CD4-positive, alpha-beta T cell treated with Interleukin-17A for 1 hour (primary cell): ENCODE measurements at places on chromosomes 7 and 10.

DNA sequence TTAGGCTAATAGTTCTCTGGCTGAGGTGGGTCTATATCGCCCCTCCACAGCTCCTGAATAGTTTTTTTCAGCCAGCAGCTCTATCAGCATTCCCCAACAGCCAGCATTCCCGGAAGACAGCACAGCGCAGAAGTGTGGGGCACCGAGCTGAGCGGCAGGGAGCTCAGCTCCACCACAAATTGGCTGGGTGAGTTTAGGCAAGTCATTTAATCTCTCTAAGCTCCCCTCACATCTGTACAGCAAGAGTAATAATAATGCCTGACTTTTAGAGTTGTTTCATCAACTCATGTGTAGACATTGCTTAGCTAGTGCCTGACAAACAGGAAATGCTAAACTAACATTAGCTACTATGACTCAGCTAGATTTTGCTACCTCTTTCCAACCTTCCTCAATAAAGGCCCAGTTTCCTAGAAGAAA, 247.9 kb upstream of the PTN start:
- DNase-seq, result no peak

GRCh38 chr10:3776796-3777571, 8.0 kb downstream of the KLF6 start:
- peak; percentile 84 for DNase-seq

GRCh38 chr7:171912-172515, 20.4 kb upstream of the FAM20C start:
- DNase-seq, result no peak

GRCh38 chr7:47485640-47486435, 96.1 kb downstream of the TNS3 start:
- DNase-seq, result no peak

DNA sequence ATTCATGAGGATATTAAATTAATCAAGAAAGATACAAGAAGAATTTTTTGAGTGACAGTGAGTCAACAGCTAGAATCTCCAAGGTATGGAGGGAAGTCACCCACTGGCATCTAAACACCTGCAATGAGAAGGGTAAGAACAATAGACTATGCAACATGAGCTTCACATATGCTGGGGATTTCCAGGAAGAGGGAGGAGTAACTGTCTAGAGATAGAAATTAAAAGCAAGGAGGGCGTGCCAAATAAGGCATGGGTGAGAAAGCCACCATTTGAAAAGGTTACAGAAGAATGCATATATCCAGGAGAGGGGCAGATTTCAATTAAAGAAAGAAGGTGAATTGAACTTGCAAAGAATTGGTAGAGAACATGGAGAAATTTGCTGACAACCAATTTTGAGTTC, 365.7 kb downstream of the GPR37 start:
- DNase-seq, result no peak

DNA sequence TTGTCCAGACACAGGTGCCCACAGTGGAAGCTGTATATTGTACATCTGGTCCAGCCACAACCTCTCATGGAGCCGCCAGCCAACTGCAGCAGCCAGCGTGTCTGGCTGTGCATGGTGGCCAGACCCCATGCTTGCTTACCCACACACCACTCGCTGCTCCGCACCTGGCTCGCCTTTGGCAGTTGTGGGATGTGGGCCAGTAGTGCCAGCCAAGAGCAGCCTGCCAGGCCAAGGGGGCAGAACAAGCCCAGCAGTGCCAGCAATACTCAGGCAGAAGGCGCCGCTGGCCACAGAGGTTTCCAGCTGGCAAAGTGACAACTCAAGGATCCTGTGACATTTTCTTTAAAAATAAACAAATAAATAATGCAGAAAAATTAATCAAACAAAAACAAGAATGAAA, 11.7 kb upstream of the TMEM243 start:
- DNase-seq, result no peak

DNA sequence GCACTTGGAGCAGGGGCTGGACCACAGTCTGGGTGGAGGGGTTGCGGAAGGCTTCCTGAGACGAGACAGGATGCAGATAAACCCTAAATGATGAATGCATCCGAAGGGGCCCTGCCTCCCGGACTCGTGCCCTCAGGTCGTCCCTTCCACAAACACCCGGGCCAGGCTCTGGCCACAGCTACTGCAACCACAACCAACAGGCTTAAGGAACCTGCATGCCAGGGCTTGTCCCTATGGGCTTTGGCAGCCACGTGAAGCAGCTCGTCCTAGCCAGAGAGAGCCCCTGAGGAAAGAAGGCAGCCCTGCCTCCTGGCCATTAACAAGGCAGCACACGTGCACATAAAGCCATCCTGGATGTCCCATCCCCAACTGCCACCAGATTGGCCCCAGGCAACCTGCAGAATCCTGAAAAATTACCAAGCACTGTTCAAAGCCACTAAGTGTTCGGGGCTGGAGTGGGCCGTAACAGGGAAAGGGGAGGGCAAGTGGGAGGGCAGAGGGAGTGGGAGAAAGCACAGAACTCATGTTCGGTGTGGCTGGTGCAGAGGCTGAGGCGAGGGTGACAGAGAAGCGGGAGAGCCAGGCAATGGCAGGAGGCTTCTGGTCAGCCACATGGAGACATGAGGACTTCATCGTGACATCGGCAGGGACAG, 62.7 kb downstream of the MAD1L1 start:
- no peak for DNase-seq

DNA sequence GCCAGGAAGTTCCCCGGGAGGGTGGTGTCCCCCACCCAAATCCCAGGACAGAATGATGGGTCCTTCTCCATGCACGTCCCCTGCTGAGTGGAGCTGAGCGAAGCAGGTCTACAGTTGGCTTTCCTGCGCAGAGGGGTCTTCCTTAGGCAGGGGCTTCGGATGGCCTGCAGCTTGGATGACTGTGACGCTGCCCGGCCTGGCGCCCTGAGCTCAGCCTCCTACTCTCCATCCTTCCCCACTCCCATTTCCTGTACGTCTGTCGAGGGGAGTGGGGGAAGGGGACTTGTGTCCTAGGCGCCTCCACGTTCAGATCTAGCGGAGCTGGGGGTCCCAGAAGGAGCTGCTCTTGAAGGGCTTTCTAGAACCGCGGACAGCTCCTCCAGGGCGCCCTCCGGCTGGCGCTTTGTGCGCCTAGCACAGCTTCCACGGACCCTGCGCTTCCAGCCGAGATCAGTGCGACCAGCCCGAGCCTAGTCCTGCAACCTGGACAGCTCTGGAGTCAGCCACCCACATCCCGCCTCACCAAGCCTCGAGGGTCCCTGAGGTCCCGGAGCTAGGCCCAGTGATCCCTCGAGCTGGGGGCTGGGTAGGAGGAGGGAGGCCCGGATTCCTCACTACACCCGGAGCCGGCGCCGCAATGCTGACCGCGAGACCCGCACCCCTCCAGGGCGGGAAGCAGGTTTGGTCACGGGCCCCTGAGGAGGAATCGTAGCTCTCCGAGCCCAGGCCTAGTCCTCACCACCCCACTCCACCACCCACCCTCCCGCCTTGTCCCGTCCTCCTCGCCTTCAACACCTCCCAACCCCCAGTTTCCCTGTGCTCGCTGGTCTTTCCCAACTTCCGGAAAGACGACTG, 1.9 kb downstream of the GRID1 start:
- DNase-seq, result no peak

- no peak for DNase-seq
Observed at GRCh38 chr10:70655316-70655715, 17.0 kb upstream of the ADAMTS14 start.

DNA sequence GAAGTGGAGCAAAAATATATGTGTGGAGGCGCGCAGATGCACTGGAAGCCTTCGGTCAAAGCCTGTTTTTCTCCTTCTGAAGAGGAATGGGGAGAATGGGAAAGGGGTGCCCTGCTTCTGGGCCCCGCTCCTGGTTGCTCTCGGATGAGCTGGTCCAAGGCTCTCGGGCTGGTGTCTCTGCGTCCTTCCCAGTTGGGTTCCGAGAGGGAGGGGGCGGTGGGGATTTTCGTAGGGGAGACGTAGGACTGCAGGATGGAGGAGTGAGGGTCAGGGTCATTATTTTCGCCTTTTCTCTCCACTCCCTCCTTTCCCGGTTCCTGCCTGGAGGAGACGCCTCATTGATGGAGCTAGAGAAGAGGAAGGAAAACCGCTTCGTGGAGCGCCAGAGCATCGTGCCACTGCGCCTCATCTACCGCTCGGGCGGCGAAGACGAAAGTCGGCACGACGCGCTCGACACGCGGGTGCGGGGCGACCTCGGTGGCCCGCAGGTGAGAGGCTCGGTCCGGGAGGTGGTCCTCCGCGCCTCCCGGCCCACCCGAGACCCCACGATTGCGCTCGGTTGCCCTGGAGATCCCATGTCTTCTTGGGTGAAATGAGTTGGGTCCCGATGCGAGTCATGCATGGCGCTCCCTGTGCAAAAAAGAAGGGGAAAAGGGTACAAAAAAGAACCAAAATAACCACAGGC, 790 bp downstream of the ADAM22 start:
- peak; percentile 16 for DNase-seq

DNA sequence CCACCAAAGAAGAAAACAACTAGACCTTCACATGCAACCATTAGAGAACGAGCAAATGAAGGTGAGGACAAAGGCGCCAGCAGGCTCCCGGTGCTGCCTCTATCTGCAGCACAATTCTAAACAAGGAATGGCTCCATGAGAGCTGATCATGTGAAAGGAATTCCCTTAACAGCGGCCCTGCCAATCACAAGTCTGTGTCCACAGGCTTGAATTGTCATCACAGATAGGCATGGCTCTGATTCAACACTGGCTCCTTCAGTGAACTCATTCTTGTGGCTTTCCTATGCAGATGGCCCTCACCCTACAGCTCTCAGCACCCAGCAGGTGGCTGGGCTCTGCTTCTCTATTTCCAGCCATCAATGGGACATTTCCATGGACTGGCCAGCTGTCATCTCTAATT, 36.2 kb downstream of the LAMB1 start:
- DNase-seq, result no peak

GRCh38 chr10:112732277-112732921, 217.6 kb upstream of the TCF7L2 start:
- DNase-seq, result no peak

DNA sequence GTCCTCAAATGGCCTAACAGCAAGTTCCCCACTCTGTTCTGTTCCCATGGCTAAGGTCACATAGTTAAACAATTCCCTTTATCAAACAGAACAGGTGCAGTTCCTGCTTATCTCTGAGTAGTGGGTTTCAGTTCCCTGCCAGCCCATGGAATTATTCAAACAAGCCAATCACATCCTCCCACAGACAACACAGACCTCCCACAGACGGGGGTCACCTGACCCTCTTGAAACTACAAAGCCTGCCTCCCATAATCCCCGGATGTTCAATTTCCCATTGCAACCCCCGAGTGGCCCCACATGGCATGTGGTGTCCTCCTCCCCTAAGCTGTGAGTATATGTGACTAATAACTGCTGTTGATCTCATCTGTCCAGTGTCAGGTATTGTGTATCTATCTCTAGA, 64.1 kb downstream of the TMEM168 start:
- no peak for DNase-seq

GRCh38 chr7:1928645-1929348, 258.7 kb downstream of the ELFN1 start:
- no peak for DNase-seq

DNA sequence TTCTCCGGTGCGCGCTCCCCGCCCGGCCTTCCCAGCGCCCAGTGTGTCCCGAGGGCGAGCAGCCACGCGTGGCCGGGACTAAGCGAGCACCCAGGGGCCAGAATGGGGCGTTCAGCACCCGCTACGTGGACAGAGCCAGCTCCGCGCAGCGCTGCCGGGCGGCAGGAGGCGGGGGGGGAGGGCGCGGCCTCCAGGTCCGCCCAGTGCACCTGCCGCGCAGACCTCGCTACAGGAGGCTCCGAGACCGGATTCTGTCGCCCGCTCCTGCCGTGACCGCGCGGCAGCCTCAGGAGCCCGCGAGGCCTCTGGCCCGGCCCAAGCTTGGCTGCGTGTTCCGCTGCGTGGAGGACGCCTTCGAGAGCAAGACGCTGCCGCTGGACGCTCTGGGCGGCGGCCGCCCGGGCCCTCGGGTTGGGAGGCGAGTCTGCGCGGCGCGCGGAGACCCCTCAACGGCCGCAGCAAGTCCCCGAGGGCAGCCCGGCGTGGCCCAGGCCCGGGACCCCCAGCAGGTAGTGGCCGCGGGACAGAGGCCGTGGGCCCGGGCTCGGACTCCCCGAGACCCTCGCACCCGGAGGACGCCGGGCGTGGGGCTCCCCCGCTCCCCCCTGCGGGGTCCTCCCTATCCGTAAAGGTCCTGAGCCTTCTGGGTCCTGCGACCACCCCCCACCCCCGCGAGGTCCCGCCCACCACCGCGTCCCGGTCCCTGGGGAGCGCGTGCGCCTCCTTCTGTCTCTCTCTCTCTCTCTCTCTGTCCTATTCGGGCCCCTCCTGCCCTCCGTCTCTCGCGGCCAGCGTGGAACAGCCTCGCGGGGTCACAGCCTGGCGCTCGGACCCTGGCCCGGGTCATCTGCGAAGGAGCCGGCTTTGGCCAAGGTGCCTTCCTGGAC, 904 bp upstream of the DPYSL4 start:
- peak; percentile 59 for DNase-seq

- DNase-seq, result no peak
Observed at GRCh38 chr10:30182191-30183054, 123.0 kb upstream of the JCAD start.

GRCh38 chr10:78437998-78438906, 404.6 kb downstream of the RPS24 start:
- no peak for DNase-seq

GRCh38 chr7:24913801-24914464, 66.0 kb downstream of the OSBPL3 start:
- DNase-seq, result no peak

- DNase-seq, result no peak
Observed at GRCh38 chr7:47778153-47778661, 170.1 kb downstream of the PKD1L1 start.

- no peak for DNase-seq
Observed at GRCh38 chr7:92092210-92092609, 42.1 kb downstream of the CYP51A1 start.

- DNase-seq, result no peak
Observed at GRCh38 chr7:39539816-39540215, 26.4 kb upstream of the YAE1 start.

DNA sequence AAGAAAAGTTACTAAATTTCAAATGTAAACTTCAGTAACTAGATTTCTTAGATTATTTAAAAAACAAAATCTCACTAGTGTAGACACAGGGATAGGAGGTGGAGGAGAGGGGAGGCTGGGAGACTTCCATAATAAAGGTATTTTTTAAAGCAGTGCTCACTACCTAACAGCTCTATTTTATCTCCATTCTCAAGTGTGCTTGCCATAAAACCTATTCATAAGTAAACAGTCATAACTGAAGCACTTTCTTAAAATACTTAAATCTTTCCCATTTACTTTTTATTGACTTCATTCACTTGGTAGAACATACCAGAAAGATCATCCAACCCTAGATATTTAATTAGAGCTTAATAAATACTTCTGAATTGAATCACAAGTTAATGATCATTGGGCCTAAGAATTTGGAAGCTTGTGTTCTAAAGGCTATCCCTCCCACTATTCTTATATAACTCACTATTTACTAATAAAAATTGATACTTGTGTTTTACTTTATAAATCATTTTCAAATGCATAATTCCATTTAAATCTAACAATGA, 107.4 kb downstream of the SNX13 start:
- no peak for DNase-seq

GRCh38 chr7:73427902-73428787, 5.4 kb upstream of the FZD9 start:
- no peak for DNase-seq

GRCh38 chr7:99099499-99100077, 44.3 kb downstream of the SMURF1 start:
- DNase-seq, result no peak
